ENCODE measurements at places on chromosomes 1 and 21. TPM values are rescaled to one million over a fixed set of nuclear protein-coding genes. Genes with fewer than 3 reads are reported as not detected.

The CCDC24 gene
- total RNA-seq: 3.2 TPM

DNA sequence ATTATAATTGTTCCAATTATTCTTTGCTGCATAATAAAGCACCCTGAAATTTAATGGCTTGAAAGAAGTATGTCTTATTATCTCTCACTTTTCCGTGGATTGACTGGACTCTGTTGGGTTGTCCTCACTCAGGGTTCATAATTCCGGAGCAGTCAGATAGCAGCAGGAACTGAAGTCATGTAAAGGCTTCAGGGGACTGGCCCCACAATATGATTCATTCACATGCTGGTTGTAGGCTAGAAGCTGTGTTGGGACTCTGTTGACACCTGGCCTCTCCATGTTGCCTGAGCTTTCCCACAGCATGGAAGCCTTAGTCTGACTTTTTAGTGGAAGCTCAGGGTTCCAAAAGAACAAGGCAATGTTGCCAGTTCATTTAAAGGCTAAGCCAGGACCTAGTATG lies 367.1 kb upstream of the ADGRL2 start:
- no peak for DNase-seq
- H3K27ac ChIP-seq: no peak overlapping the region
- no peaks in the 10 kb centered on the region for H3K27me3 ChIP-seq
- no peaks in the 10 kb centered on the region for H3K36me3 ChIP-seq
- H3K4me1 ChIP-seq: no peaks in the 10 kb centered on the region
- H3K4me3 ChIP-seq: no peak overlapping the region

DNA sequence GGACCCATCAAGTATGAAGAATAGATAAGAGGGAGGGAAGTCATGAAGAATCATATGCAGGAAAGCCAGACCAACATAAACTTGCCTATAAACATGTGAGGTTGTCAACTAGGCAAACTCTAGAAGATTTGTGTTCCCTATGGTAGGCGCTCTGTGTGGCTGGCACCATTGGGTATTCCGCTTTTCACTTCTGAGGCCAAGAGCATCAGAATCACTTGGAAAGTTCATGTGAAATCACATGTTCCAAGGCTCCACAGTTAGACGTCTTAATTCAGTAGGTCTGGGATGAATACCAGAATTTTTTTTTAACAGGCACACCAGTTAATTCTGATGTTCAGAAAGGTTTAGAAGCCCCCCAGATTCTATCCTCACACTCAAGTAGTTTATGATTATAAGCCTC lies 50.5 kb upstream of the LAX1 start:
- no peak for DNase-seq
- H3K4me3 ChIP-seq: no peak overlapping the region
- no peaks in the 10 kb centered on the region for H3K4me1 ChIP-seq
- no peak overlapping the region for H3K27ac ChIP-seq
- peaks cover 25% of the 10 kb centered on the region for H3K36me3 ChIP-seq
- no peaks in the 10 kb centered on the region for H3K27me3 ChIP-seq

- H3K4me3 ChIP-seq: no peak overlapping the region
- H3K27me3 ChIP-seq: no peaks in the 10 kb centered on the region
These were observed 1.4 kb downstream of the PRCC start for GRCh38 chr1:156768610-156769295.

The S100A5 gene
- 2.7 TPM for total RNA-seq

- peaks cover 7% of the 10 kb centered on the region for H3K36me3 ChIP-seq
- H3K4me3 ChIP-seq: no peak overlapping the region
- H3K27ac ChIP-seq: no peak overlapping the region
- DNase-seq: no peak
These were observed 104.0 kb upstream of the HP1BP3 start for GRCh38 chr1:20891091-20891490.

DNA sequence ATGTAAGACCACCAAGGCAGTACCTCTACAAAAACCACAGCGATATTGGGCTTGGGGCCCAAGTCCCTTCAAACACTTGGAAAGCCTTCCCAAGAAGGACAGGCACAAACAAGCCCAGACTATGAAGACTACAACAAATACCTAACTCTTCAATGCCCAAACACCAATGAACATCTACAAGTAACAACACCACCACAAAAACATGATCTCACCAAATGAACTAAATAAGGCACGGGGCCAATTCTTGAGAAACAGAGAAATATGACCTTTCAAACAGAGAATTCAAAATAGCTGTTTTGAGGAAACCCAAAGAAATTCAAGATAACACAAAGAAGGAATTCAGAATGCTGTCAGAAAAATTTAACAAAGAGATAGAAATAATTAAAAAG lies 86.8 kb downstream of the COL24A1 start:
- no peaks in the 10 kb centered on the region for H3K36me3 ChIP-seq
- no peaks in the 10 kb centered on the region for H3K27me3 ChIP-seq
- DNase-seq: no peak

DNA sequence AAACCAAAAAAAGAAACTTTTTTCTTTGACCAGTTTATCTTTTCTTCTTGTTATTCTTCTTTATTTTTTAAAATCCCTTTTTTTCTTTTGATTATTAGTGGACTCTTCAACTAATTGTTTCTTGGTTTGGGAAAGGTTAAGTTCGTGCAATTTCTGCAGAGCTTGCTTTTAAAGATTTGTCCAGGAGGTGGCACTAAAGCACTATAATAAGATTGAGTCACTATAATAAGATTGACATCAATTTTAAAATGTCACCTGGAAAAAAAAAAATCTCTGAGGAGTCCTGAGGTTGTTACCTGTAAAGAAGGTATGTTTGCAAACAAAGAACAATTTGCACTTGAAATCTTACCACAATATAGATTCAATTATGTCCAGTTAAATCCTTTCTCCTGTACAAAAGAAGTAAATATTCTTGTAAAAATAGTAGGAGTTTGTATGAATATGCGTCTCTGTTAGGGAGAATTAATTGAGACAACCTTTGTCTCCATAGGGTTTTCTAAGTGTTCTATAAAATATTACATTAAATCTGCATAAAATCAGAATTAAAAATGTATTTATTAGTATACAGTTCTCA lies 166.7 kb downstream of the ADGRL4 start:
- H3K27me3 ChIP-seq: peaks cover 7% of the 10 kb centered on the region
- H3K27ac ChIP-seq: no peak overlapping the region
- H3K4me1 ChIP-seq: peaks cover 9% of the 10 kb centered on the region
- no peaks in the 10 kb centered on the region for H3K36me3 ChIP-seq

DNA sequence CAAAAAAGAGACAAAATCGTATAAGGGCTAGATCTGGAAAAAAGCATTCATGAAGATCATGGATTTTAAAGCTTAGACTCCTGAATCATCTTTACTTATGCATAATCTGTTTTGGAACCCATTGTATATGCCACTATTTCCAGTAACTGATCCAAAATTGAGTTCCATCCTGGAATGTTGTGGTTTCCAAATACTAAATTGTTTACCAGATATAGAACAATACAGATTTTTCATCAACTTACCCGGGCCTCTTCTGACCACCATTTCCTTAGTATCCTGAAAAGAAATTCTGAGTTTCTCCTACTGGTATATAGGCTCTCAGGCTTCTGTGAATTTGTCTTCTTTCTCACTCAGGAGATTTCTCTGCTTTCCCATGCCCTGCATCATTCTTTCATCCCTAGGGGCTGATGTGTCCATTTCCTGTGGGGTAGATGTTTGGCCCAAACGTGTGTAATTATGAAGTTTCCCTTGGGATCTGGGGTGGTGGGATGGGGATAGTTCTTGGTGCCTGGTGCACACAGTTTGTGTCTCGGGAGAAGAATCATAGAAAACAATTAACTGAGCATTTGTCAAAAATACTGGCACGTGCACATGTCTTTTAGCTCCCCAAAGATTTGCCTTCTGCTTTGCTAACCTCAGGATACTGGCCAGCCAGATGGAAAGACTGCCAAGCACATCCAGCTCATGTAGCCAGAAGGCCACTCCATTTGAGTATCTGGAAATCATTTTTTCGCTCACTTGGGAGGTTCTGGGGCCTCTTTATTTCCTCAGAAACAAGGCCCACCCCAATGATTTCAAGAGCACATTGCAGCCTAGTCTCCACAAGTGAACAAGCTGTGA lies 127.8 kb downstream of the NTMT2 start:
- H3K27me3 ChIP-seq: peaks cover 11% of the 10 kb centered on the region
- no peak for DNase-seq
- no peaks in the 10 kb centered on the region for H3K36me3 ChIP-seq
- H3K27ac ChIP-seq: no peak overlapping the region
- H3K4me1 ChIP-seq: no peaks in the 10 kb centered on the region
- H3K4me3 ChIP-seq: no peak overlapping the region

The KISS1 gene
- total RNA-seq: not detected

DNA sequence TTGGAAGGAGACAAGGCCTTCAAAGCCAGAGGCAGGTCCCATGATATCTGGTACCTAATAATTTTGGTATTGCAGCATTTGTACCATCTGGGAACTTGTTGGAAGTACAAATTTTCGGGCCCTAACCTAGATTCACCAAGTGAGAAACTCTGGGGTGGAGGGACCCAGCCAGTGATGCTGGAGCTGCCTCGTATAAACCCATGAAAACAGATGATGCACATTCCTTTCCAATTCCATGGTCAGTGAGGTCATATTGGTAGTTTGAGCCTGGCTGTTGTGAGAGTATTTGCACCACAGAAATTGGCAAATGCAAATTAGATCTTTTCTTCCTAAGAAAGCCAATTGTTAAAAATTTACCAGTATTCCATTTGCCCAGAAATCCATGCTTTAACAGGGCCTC lies 269.6 kb upstream of the PLXNA2 start:
- DNase-seq: no peak
- no peak overlapping the region for H3K27ac ChIP-seq
- H3K27me3 ChIP-seq: no peaks in the 10 kb centered on the region
- H3K4me1 ChIP-seq: no peaks in the 10 kb centered on the region
- H3K36me3 ChIP-seq: no peaks in the 10 kb centered on the region

The TRIM67 gene
- total RNA-seq: not detected

DNA sequence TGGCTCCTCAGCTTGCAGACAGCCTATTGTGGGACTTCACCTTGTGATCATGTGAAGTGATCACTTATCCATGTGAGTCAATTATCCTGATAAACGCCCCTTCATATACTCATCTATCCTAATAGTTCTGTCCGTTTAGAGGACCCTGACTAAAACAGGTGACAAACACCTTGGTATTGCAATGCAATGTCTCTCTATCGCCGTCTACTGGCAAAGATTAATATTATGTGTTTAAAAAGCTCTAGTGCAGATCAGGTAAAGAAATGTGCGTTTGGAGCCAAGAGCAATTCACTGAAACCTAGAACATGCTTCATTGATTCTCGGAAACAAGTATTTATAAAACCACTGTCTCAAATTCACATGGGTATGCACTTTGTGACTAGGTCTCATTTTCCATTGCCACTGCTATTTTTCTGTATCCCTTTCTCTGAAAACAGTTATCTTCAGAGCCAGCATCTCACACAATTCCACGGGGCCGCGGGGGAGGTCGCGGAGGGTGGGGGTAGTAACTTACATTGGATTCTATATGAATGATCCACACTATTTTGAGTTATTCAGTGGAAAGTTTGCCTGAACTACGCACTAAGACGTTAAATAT lies 554.6 kb upstream of the NCAM2 start:
- H3K27ac ChIP-seq: no peak overlapping the region
- no peaks in the 10 kb centered on the region for H3K36me3 ChIP-seq
- no peaks in the 10 kb centered on the region for H3K27me3 ChIP-seq
- no peak overlapping the region for H3K4me3 ChIP-seq
- no peaks in the 10 kb centered on the region for H3K4me1 ChIP-seq

Data from activated naive CD8-positive, alpha-beta T cell treated with anti-CD3 and anti-CD28 coated beads, Interleukin-2, amount 10 ng/mL, durations not matched to agents 7 days and 5 days (primary cell).